ENCODE measurements at places on chromosomes 7 and 10. TPM values are rescaled to one million over a fixed set of nuclear protein-coding genes. Genes with fewer than 3 reads are reported as not detected.

DNA sequence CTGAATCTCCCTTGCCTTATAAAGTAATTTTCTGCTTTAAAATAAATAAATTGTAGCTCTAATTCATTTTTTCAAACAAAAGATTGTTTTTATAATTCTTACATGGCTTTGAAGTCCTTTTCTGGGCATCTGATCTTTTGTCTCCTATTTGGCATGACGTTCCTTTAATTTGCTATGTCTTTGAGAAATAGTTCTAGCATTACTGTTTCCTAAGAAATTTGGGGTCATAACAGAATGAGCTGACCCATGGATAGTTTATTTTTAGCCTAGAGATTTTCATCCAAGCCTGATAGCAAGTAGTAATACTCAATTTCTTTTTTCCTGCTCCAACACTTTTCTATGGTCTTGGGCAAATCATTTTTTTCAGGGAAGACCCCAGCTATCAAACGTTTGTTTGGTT lies 31.4 kb downstream of the CCDC71L start:
- H3K27me3 ChIP-seq: peaks cover 21% of the 10 kb centered on the region
- no peaks in the 10 kb centered on the region for H3K4me1 ChIP-seq
- DNase-seq: no peak
- no peak overlapping the region for H3K27ac ChIP-seq
- no peak overlapping the region for H3K4me3 ChIP-seq

Gene WIPF3
- 2.6 TPM for total RNA-seq

Gene AFAP1L2
- 0.07 TPM for total RNA-seq

DNA sequence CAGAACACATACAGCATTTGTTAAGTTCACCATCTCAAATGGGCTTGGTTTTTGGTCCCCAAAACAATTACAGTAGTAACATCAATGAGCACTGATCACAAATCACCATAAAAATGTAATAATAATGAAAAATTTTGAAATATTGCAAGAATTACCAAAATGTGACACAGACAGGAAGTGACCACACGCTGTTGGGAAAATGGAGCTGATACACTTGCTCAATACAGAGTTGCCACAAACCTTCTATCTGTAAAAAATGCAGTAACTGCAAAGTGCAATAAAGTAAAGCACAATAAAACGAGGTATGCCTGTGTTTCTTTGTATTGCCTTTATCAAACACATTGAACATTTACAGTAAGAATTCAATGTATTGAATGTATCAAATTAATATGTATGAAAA lies 262.7 kb downstream of the CTNNA3 start:
- no peak overlapping the region for H3K4me3 ChIP-seq
- DNase-seq: no peak
- H3K4me1 ChIP-seq: no peaks in the 10 kb centered on the region
- no peaks in the 10 kb centered on the region for H3K36me3 ChIP-seq

DNA sequence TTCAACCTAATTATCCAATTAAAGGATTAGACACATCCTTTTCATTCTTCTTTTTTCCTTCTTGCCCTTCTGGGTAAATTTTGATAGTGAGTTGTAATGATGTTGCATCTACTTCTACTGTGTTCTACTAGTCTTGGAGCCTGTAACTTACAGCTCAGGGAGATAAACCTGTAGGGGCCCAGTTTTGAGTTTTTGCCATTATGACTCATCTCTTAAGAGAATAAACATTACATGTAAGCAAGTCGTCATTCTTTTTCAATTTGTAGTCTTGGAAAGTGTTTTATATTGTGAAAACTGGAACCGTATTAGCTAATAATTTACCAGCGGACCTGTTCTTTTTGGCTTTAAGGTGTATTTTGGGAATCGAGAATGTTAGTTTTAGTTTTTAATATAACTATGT lies 89.7 kb upstream of the RPA3 start:
- no peaks in the 10 kb centered on the region for H3K36me3 ChIP-seq
- H3K4me1 ChIP-seq: no peaks in the 10 kb centered on the region
- H3K4me3 ChIP-seq: no peak overlapping the region
- H3K27me3 ChIP-seq: no peaks in the 10 kb centered on the region

Gene ZNF117
- 8.5 TPM for total RNA-seq

DNA sequence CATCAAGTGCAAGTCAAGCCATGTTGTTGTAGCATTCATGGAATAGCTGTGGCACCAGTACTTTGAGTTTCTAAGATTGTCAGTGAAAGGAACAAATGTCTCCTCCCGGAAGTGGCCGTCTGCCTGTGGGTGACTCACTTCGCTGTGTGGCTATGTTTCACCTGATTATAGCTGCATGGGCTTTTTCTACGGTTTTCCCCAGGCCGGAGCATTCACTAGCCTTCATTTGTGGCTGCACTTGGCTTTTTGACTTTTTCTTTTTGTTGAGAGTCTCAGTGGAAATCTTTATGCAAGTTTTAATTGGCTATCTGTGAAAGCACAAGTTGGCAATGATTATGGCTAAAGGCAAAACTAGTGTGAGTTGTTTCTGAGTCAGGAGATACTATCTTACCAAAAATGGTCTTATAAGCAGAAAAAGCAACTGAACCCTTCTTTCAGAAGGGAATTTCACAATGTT lies 35.0 kb downstream of the SRI start:
- no peak overlapping the region for H3K4me3 ChIP-seq
- H3K27ac ChIP-seq: peak overlapping the region; percentile 63
- no peaks in the 10 kb centered on the region for H3K36me3 ChIP-seq

- no peaks in the 10 kb centered on the region for H3K27me3 ChIP-seq
- no peaks in the 10 kb centered on the region for H3K36me3 ChIP-seq
- H3K27ac ChIP-seq: no peak overlapping the region
- no peaks in the 10 kb centered on the region for H3K4me1 ChIP-seq
- no peak overlapping the region for H3K4me3 ChIP-seq
- peak; percentile 71 for DNase-seq
Observed at GRCh38 chr10:96789571-96790108, 42.5 kb upstream of the LCOR start.

- H3K36me3 ChIP-seq: no peaks in the 10 kb centered on the region
- H3K4me1 ChIP-seq: peaks cover 9% of the 10 kb centered on the region
- no peaks in the 10 kb centered on the region for H3K27me3 ChIP-seq
- H3K4me3 ChIP-seq: no peak overlapping the region
- no peak for DNase-seq
- no peak overlapping the region for H3K27ac ChIP-seq
Observed at GRCh38 chr10:5589011-5589660, 64.4 kb downstream of the CALML3 start.

Gene BEND7
- 8.2 TPM for total RNA-seq

Measured in K562 (cell line).